ENCODE measurements at places on chromosomes 11 and 22.
A peak's percentile ranks its signal among the peaks of the same experiment; 100 is the strongest.

GRCh38 chr11:45890886-45891550 lies 5.6 kb downstream of the MAPK8IP1 start:
- no peak for DNase-seq

DNA sequence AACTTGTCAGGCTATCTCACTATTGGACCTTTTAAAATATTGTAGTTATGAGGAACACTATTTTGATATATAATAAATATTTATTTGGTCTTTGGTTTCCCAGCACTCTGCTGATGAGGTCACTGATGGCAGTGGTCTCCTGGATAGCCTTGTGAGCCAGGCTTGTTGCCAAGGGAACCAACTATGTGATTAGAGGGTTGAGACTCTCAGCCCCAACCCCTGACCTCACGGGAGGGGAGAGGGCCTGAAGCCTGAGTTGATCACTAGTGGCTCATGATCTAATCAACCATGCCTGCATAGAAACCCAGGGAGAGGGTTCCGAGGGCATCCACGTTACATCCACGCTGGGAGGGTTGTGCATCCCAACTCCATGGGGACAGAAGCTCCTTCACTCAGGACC lies 10.8 kb downstream of the PANX1 start:
- no peak for DNase-seq

DNA sequence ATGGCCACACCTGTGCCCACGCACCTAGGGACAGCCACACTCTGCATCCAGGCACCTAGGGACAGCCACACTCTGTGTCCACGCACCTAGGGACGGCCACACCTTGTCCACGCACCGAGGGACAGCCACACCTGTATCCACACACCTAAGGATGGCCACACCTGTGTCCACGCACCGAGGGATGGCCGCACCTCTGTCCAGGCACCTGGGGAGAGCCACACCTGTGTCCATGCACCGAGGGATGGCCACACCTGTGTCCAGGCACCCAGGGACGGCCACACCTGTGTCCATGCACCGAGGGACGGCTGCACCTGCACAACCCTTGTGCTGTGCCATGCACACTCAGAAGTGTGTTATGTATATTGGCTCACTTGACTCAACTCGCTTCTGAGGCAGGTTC lies 10.8 kb downstream of the OVOL1 start:
- DNase-seq = no peak

GRCh38 chr11:65625628-65626342 lies 10.2 kb downstream of the PCNX3 start:
- DNase-seq = peak; percentile 32

- no peak for DNase-seq
Measured at GRCh38 chr11:123216249-123216648, 21.2 kb upstream of the CLMP start.

GRCh38 chr11:116776522-116776984 lies 3.8 kb upstream of the BUD13 start:
- DNase-seq = no peak

GRCh38 chr11:114050258-114050927 lies 9.1 kb upstream of the ZBTB16 start:
- DNase-seq = no peak

DNA sequence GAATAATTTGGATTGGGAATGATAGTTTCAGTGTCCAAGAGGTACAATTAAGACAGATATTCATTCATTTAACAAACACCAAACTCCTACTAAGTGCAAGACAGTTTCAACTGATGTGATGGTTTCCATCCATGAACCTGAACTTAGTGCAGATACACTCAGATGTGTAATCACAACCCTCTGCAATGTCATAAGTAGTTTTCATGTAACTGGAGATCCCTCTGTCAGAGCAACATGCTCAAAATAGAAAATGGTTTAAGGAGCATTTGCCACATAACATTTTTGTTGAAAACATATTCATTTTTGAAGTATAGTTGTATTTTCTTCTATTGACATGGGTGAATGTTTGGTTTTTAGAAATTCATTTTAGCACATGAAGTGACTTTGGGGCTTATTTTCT lies 16.5 kb upstream of the PKNOX2 start:
- no peak for DNase-seq

GRCh38 chr11:11396301-11397035 lies 43.4 kb upstream of the CSNK2A3 start:
- DNase-seq = no peak

DNA sequence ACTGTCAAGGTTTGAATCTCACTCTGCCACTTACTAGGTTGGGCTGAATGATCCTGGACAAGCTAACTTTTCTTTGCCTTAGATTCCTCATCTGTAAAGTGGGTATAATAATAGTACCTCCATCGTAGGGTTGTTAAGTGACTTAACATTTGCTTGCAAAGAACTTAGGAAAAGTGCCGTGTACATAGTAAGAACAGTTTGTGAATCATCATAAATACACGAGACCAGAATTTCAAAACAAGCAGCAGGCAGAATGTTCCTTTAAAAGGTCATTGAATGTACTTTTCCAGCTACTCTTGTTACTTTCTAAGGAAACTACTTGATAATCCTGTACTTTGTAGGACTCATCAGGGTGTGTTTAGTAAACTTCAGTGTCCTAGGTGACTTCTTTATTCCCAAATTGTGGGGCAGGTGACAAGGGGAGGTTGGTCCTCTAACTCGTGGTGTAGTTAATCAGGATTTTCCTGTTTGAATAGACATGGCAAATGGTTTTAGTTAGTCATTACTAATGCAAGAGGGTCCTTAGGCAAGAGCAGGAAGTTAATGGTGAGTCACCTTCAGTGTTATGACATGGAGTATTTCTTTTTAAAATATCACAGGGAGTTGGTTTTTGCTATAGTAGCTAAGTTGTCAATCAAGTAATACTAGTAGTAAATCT lies 67.9 kb downstream of the YAP1 start:
- DNase-seq = no peak

Data from stimulated activated CD4-positive, alpha-beta T cell treated with anti-CD3 and anti-CD28 coated beads, Interleukin-1b, Interleukin-23, amount 100 ng/mL, for 4 hours (primary cell).